ENCODE measurements at places on chromosomes 7 and 10.

DNA sequence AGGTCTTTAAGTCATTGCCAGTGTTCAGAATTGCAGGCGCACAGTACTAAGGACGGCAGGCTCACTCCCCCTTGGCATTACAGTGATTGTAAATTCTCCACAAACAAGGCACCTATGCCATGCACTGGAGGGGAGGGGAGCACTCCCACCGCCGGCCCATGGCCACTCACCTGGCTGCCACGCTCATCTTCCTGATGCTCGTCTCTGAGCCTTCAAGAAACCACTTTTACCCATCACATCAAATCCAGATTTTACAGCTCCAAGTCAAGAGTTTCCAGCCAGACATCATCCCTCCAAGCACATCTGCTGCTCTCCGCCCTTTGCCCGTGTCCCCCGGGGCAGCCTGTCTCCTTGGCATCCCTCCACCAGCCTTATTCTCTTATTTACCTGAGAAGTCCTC is 350.2 kb upstream of the SHH start:
- DNase-seq, result no peak

DNA sequence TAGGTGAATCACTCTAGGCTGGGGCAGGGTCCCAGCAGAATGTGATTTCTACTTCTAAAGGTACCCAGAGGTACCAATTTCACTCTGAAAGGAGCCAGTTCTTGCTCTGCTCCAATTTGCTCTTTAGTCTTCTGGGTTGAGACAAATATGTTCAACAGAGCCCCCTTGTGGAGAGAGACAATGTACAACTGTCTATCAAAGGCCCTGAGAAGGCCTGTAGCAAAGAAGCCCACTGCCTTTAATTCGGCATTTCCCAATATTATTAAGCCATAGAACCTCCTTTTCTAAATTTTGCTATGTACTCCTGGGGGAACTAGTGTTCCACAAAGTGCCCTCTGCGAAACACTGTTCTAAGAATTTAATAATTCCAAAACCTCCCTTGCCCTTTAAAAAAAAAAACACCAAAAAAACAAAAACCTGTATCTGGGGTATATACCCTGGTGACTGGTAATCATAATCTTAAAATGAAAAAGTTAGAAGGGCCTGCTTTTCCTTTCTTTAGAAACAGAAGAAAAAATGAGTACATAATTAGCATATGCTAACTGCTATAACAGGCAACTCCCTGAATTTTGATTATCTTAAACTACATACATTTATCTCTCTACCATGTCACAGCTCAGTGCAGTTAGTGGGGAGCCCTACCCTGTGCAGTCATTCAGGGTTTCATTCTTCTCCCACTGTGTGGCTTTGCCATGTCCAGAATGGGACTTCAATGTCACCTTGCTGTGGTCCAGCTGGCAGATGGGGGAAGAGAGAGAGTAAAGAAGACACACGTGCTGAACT is 160.9 kb upstream of the BMPER start:
- DNase-seq, result peak; percentile 29

- no peak for DNase-seq
Measured at GRCh38 chr10:31574577-31574976, 255.6 kb downstream of the ZEB1 start.

GRCh38 chr10:74006269-74006668 is 8.4 kb downstream of the VCL start:
- DNase-seq, result no peak

GRCh38 chr7:19762631-19763030 is 10.8 kb downstream of the TMEM196 start:
- DNase-seq, result no peak

DNA sequence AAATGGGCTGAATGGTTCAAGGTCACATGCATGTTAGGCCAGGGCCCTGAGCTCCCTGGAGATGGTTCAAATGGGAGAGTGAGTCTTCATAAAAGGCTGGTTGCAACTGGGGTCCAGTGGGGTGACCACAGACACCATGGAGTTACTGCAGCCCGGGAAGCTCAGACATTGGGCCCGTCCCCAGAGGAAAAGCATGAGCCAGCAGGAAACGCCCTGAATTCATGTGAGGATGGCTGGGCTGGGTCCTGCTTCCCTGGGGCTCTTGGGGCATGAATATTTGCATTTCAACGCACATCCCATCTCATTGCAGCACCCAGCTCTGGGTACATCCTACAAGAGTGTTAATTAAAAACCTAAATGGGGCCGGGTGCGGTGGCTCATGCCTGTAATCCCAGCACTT is 549.0 kb downstream of the TCERG1L start:
- DNase-seq, result no peak

DNA sequence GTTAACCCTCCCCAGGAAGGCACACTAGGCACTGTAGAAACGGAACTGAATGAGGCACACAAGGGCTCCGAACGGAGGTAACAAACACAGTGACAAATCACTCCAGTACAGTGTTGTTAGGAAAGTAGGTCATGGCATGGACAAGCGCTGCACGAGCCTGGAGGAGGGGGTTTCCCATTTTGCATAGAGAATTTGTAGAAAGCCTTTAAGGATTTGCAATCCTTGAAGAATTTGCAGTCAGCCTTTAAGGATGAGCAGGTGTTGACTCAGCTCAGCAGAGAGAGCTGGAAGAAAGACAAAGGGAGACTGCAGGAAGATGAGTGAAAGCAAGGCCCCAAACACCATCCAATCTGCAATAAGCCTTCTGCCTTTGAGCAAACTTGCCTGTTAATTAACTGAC is 51.1 kb upstream of the PPP1R3C start:
- DNase-seq, result peak; percentile 81

- peak; percentile 21 for DNase-seq
Measured at GRCh38 chr10:89003344-89003743, 12.7 kb downstream of the FAS start.

- DNase-seq, result no peak
Measured at GRCh38 chr10:108462005-108462404, 1297.5 kb upstream of the SORCS1 start.

- no peak for DNase-seq
Measured at GRCh38 chr7:41436139-41436538, 266.8 kb downstream of the INHBA start.

- DNase-seq, result peak; percentile 95
Measured at GRCh38 chr10:30111340-30112022, 52.1 kb upstream of the JCAD start.

DNA sequence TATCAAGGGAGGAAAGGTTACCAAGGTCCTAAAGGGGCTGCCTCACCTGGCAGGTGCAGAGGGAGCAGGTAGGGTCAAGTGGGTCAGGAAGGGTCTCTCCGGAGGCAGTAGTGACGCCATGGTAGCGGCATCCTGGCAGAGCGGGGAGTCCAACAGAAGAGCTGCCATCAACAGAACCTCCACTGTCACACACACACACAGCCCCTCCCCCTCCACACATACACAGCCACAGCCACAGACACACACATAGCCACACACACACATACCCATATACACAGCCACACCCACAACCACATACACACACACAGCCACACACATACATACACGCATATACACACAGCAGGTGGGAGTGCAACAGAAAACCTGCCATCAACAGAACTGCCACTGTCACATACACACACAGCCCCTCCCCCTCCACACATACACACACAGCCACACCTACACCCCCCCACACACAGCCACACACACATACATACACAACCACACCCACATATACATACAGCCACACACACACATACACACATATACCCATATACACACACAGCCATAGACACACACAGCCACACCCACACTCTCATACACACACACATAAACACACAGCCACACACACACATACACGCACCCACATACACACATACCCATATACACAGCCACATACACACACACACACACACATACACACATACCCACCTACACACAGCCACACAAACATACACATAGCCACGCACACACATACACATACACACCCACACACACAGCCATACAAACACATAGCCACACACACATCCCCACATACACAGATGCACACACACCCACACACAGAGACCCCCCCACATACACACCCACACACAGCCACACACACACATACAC is 23.1 kb downstream of the KCP start:
- no peak for DNase-seq

DNA sequence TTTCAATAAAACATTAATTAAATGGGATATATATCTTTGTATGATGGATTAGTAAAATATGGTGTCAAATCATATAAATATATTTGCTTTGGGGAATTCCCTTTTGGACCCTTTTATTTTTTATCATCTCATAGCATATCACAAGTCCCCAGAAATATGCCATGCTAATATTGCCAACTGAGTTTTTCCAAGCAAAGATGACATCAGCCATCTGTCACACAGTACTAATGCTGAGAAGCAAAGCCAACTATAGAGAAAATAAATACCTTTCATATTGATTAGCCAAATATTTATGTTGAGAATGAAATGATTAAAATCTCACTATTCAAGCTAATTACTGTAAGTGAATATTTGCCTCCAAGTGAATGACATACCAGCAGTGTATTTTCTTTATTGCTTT is 575.3 kb downstream of the ETV1 start:
- no peak for DNase-seq

DNA sequence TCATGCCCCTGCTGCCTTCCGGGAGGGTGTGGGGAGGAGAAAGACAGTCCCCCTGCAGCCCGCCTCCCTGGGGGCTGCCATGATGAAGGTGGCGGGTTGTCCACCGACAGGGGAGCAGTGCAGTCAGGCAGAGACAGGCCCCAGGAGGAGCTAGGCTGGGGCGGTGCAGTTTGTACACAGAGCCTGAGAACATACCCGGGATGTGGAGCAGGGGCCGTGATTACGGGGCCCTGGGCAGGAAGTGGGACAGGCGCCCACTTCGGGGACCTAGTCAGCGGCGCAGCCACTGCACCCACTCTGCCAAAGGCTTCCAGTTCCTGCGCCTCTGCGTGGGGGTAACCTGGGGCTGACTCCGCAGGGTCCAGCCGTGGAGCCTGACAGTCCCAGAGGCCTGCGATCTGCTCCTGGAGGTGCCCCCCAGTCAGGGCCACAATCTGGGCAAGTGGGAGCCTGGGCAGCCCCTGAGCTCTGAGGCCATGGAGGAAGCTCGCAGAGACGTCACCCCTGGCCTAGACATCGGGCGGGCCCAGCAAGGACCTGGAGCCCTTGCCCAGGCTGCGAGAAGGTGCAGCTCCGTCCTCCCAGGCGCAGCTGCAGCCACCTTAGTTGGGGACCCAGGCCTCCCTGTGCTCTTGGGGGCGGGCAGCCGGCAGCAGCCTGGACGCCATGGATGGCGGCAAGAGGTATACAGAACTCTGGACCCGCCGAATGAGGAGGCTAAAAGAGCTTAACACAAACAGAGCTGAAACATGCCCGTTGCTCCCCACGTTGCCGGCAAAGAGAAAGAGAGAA is 1356.8 kb downstream of the XPNPEP1 start:
- no peak for DNase-seq

- DNase-seq, result peak; percentile 70
Measured at GRCh38 chr10:13758312-13758711, 171.5 kb downstream of the PRPF18 start.

DNA sequence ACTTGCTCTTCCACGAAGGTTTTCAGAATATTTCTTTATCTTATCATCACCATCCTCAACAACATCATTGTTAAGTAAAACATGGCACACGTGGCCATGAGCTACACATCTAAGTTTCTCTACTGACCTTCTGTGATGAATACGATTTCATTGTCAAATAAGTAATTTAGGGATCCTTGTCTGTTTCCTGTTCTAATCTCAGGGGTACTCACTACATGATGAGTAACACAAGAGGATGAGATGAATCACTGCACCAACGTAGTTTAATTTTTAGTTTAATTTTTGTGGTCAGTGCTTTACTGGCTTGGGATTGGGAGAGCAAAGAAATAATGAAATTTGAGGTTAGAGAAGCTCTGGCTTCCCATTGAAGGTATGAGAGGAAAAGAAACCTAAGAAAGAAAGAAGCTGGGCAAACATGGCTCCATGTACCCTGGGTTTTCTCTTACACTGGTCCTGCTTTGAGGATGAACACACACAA is 461.9 kb upstream of the KLF6 start:
- DNase-seq, result peak; percentile 96

- DNase-seq, result peak; percentile 49
Measured at GRCh38 chr10:24889639-24890038, 62.8 kb downstream of the PRTFDC1 start.

DNA sequence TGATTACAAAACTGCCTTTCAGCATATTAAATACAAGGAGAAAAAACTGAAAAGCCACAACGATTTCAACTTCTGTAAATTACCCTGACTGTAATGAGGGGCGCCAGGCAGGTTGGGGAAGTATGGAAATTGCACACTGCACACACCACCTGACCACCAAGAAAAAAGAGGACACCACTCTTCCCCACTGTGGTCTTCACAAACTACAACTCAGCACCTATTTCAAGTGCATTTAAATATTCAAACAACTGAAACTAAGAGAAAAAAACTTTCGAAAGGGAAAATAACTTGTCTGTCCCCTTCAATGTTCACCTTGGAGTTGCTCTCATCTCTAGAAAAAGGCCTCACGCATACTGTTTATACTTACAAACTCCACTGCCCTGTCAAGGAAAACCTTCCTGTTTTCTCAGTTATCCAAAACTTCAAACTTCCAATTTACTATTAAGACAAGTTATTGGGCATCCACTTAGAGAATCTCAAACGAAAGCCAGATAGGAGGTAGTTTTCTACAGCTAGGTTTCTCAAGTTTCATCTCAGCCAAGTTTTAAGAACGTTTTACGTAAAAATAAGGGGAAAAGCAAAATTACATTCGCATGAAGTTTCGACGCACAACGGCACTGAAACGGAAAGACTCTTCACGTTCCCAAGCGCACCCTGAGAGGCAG is 1.4 kb downstream of the LARP4B start:
- DNase-seq, result no peak

GRCh38 chr7:130292682-130293257 is at the start of gene CPA4:
CPA4 (plus strand) TSS chr7:130293161; CDS start chr7:130293181, 20 bp downstream.
- DNase-seq, result peak; percentile 99

All from EH (cell line).